ENCODE measurements at places on chromosomes 3 and 15.

DNA sequence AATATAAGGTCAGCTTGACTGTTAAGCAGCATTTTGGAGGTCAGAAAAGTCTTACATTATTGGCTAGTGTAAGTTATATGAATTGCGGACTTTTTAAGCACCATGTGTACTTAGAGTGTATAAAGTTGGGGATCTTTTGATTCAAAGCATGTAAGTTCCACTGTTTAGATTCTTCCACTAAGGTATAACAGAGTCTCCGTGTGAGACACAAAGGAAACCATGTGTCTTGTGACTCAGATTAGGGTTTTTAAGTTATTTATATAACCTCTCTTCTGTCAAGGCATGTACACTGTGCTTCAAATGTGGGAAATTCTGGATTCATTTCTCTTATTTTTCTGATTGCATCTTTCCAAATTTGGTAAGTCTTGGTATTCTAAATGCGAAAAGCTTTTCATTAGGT is 143.5 kb upstream of the SOX2 start:
- no peak for DNase-seq

DNA sequence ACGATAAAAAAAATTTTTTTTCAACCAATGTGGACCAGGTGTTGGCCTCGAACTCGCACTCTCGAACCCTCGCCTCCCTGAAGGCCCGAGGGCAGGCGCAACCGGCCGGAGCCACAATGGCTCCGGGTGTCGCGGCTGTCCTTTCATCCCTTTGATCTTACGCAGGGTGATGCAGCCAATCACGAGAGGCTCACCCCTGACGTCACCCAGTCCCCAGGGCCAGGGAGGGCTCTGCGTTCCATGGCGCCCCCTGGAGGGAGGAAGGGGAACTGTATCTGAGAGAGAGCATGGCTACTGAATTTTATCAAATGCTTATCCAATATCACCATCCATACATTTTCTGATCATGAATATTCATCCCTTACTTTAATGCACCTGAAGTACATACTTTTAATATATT is 15.4 kb upstream of the GMNC start:
- no peak for DNase-seq

- peak; percentile 54 for DNase-seq
These were observed 226.8 kb upstream of the BHLHE40 start for GRCh38 chr3:4752201-4753072.

GRCh38 chr15:42547918-42548248 is 710 bp downstream of the LRRC57 start:
- peak; percentile 66 for DNase-seq

GRCh38 chr3:134211797-134212196 is 38.9 kb downstream of the RYK start:
- no peak for DNase-seq

- no peak for DNase-seq
These were observed 163.9 kb downstream of the RPLP1 start for GRCh38 chr15:69616558-69616957.

DNA sequence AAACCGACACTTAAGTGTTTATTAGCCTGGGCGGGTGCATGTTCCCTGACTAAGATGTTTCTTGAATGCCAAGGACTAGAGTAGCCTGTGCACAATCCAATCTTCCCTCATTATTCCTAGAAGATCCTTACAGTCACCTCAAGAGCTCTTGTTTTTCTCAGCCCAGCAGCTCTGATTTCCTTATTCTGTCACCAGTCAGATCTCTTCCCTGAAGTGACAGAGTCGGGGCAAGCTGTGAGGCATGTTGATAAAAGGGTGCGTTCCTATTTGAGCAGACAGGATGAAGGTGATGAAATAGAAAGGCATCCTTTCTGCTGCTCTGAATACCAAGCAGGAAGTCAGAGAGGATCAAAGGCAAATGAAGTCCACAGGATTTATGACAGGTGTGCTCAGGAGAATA is 125.6 kb upstream of the MCTP2 start:
- DNase-seq, result no peak

DNA sequence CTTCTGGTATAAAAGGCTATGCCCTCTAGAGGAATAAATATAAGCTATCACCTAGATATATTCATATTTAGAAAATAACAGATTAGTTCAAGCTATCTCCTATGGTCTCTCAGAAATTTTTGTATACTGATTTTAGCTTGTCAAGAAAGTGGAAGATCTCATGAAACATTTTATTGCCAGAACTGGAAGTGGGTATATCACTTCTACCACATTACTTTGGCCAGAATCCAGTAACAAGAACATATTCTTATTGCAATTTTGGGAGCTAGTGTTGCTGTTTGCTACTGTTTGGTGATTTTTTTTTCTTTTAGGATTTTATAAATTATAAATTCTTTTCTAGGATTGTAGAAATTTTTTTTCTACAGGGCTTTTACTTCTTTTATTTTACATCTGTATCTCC is 14.2 kb upstream of the DIPK2A start:
- no peak for DNase-seq

GRCh38 chr15:85047271-85047948 is 65.8 kb downstream of the PDE8A start:
- no peak for DNase-seq

DNA sequence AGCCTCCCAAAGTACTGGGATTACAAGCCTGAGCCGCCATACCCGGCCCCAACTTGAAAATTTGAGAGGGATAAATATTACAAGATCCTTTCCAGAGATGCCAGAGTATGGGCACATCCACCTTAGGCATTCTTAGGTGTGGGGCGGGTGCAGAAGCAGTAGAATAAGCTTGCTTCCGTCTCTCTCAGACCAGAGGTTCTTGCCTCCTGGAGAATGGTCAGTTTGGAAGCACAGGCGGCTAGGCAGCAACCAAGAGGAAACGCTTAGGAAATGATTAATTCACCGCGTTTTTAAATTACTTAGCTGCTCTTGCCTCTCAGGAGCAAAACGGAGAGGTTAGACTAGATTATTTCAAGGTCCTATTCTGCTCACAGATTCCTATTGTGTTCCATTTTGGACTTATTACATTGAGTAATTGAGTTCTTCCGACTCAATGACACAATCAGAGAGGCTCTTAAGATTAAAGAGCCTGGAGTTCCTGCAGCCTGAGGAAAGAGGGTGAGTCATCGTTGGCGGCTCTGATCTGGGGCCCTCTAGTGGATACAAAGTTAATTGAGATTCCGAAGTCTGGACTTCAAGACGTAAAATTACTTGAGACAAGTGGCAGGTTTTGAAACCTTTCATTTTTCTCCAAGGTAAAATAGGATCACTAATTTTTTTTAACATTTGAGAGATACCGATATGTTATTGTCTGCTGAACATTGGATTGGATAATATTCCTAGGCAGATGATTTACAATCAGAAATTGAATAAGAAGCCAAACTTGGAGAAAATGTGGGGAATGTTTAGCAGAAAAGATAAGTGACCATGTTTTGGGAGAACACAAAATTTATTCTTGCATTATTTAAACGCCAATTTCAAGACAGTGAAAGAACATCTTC is 5.8 kb upstream of the TOPAZ1 start:
- DNase-seq, result no peak

DNA sequence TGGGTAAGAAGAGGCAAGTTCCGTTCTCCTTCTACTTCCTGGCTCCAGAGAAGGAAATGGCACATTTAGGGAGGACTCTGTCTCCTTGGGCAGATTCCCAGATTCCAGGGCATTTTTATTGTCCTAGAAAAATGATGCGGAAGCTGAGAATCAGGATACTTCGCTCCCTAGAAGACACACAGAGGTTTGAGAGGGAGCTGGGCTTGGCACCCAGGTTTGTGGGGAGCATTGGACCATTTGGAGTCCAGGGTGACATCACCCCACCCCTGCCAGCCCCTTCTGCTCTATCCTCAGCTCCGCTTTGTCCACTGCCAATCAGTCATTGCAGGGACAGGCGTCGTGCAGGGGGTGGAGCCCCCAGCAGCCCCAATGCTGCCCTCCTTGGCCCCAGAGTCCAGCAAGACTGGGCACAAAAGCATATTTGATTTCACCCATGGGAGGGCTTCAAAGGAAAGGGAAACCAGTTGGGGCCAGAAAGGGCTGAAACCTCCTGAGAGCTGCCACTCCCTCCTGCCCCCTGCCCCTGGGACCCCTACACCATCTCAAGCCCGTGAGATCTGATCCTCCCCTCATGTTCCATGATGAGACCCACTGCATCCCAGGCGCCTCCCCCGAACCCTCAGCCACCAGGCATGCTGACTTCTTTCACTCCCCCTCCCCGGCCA is 129.8 kb upstream of the MEF2A start:
- DNase-seq, result peak; percentile 53

DNA sequence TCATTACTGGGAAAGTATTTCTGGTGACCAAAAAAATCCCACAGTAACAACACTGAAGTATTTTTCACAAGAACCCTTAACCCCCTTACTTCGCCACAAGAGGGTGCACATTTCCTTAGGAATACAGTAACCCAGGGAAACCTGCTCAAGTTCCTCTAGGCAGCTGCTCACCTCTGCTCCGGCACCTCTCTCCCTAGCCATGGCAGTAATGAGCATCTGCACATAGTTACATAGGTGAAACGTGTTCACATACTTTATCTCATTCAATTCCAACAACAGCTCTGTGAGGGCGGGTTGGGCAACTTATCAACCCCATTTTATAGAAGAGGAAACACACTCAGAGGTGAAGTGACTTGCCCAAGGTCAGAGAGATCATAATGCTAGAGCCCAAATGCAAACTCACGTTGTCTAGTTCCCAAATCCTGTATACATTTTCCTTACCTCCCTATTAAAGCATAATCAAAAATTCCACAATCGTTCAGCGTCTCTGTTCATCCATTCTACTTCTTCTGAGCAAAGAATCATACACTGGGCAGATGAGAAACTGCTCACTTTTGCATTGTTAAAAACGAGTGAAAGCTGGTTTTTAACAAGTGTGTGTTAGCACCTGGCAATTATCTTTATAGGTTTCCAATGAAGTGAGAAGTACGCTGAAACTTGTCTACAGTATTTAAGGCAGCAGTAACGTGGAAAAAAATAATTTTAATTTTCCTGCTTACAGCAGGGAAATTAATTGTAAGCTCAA is 90.7 kb downstream of the IGF2BP2 start:
- no peak for DNase-seq

- DNase-seq, result no peak
These were observed 80.4 kb downstream of the IGF1R start for GRCh38 chr15:98728811-98729160.

GRCh38 chr3:56826831-56827722 is 25.3 kb upstream of the ARHGEF3 start:
- no peak for DNase-seq

DNA sequence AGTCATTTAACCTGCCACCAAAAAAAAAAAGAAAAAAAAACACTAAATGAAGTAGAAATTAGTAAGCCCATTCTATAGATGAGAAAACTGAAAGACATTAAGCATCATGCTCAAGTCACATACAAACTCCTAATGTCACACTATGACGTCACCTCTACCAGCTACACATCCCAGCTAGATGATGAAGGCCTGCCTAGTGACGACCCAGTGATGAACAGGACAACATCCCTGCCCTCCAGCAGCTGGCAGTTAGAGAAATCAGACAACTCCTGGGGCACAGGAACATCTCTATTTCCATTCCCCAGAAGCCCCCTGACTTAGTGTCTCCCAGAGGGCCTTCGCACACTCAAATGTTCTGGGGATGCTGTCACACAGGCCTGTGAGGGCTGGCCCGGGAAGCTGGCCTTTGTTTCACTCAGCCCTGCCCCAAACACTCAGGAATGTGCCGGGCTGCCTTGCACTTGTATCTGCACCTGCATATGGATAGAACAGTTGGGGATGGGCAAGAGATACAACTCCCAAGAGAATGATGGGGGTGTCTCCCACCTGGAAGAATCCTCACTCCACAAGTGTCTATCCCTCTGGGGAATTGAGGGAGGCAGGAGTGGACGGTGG is 7.0 kb upstream of the HAPLN3 start:
- peak; percentile 33 for DNase-seq

- no peak for DNase-seq
These were observed 256.8 kb upstream of the RARB start for GRCh38 chr3:25171118-25171807.

GRCh38 chr3:48058091-48058490 is 41.9 kb upstream of the MAP4 start:
- DNase-seq, result no peak

GRCh38 chr15:101110681-101111569 is 140.9 kb downstream of the CHSY1 start:
- DNase-seq, result peak; percentile 48

GRCh38 chr3:52650439-52650838 is 35.3 kb downstream of the PBRM1 start:
- DNase-seq, result no peak

DNA sequence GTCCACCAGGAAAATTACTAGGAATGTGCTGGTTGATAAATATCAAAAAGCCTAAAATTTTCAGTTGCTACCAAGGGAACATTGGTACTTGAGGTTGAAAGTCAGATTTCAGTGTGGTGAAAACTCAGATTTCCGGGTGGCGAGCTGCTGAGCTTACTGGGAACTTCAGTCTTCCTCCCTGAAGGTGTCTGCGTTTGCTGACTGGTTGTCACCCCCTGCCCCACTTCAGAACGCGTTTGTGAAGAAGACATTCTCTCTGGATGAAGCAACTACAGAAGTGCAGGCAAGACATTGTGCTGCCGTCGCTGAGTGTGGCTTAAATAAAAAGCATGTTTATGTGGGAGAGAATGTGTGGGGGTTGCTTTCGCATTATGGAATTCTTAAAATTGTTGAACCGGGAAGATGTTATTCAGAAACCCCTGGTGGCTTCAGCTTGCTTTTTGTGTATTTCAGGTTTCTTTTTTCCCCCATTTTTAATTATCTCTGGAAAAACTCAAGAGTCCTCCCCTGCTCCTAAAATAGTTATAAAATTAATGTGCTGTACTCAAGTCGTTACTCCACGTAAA is 7.1 kb downstream of the FAM81A start:
- no peak for DNase-seq

GRCh38 chr3:139935866-139936817 is 1.2 kb downstream of the CLSTN2 start:
- no peak for DNase-seq

GRCh38 chr3:146375219-146375618 is 94.1 kb downstream of the PLSCR2 start:
- no peak for DNase-seq

- no peak for DNase-seq
These were observed 166.6 kb upstream of the PDZRN3 start for GRCh38 chr3:73791356-73791755.

- no peak for DNase-seq
These were observed 15.1 kb downstream of the PLSCR5 start for GRCh38 chr3:146589899-146590508.

DNA sequence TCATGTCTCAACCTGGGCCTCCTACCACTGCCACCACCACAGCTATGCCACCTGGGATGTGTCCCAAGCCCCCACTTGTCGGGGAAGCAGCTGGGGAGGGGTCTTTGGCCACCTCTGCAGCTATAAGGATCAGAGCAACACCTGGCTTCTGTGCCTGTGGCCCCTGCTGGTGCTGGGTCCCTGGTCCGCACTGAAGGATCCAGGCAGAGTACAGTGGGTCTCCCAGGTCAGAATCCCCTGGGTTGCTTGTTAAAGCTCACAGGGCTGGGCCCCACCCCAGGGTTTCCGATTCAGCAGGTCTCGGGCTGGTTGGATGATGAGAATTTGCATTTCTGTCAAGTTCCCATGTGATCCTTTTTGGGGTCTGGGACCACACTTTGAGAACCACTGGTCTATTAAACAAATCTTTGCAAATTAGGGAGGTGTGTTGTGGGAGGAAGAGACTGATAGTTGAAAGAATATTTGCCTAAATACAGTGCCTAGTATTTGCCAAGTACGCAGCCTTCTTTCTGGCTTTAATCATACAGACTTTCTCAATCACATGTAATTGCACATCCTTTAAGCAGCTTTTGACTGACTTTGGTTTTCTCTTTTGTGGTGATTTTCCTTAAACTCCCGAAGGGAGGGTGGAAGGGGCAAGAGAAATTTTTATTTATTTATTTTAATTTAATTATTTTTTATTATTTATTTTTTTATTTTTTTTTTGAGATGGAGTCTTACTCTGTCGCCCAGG is 127.3 kb downstream of the IGF1R start:
- DNase-seq, result no peak

- no peak for DNase-seq
These were observed 17.4 kb upstream of the MINDY4B start for GRCh38 chr3:150922611-150923010.

Measured in left forelimb (tissue), 1 donor.